Progenitor cell of endocrine pancreas (in vitro differentiated cells): ENCODE measurements at places on chromosomes 6 and 20.

DNA sequence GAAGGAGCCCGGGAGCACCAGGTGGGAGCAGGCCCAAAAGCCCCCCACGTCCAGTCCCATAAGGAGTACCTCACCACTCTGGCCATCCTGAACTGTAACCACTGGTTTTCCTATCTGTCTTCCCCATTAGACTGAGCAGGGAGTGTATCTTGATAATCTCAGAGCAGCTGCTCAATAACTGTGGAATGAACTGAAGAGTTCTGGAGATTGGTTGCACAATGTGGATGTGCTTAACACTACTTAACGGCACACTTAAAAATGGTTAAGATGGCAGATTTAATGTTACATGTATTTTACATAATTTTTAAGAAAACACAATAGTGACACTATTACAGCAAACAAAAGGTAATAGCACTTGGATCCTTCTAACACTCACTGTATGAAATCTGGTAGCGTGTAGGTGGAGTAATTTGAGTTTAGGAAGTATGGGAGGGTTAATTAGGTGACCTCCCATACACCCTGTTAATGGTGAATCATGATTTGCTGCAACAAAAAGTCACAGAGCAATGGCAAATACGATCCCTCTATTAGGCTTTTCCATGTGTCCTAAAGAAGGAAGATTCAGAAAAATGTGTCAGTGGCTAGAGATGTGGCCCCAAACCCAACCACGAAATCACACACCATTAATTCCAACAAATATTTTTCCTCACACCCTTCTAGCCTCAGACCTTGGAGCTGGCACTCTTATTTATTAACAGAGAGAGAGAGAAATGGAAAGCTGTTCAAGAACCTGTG lies 18.4 kb downstream of the TRAM2 start:
- DNase-seq, result no peak

- no peak for DNase-seq
Measured at GRCh38 chr20:836190-836589, 2.7 kb downstream of the FAM110A start.

- no peak for DNase-seq
Measured at GRCh38 chr6:438634-439170, 47.1 kb downstream of the IRF4 start.

DNA sequence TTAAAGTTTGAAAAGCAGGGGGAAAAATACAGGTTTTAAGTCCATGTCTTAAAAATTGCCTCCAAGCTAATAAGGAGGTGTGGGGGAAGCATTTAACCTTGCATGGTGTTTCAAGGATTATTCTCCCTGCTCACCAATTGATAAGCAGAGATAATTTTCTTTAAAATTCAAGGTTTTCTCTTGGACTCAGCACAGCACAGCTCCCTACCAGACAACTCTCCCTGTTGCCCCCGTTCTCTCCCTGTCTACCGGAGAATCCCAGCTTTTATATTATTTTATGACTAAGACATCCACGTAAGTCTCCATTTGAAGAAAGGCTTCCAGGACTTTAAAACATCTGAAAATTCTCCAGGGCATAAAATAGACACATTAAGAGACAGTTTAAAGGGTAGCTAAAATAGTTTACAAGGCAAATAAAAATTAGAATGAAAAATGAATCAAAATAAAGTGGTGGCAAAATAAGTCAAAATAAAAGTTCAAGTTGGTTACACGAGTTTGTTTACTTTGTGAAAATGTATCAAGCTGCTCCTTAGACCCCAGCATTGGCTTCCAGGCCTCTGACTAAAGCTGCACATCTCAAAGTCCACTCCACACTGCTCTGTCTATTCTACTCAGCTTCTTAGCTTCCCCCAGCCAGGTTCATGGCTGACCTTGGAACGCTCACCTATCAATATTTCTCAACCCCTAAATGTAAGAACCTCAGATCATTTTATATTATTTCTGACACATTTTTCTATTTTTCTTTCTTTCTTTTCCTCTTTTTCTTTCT lies 188.6 kb upstream of the PLCB4 start:
- DNase-seq, result no peak

DNA sequence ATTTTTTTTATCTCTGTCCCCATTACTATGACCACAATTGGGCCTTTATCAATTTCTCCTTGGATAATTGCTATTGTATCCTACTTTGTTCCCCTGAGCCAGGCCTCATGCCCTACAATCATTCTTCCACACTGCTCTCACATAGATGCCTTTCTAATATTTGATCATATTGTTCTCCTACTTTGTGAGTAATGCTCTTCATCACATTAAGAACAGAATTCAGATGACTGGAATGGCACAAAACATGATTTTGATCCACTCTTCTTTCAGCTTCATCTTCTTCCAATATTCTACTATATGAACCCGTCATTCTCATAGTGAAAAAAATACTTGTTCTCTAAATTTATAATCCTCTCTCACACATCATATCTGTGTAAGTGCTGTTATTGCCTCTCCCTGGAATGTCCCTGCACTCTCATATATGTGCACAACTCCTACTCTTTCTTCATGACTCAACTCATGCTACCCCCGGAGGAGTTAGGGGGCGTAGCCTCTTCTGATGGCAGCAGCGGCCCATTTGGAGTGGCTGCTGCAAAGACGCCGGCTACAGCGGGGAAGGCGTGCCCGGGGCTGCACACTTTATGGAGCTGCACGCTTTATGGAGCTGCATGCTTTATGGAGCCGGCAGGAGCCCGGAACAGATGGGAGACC lies 25.3 kb upstream of the HACE1 start:
- no peak for DNase-seq

GRCh38 chr6:65135567-65135966 lies 571.5 kb downstream of the EYS start:
- DNase-seq, result no peak

DNA sequence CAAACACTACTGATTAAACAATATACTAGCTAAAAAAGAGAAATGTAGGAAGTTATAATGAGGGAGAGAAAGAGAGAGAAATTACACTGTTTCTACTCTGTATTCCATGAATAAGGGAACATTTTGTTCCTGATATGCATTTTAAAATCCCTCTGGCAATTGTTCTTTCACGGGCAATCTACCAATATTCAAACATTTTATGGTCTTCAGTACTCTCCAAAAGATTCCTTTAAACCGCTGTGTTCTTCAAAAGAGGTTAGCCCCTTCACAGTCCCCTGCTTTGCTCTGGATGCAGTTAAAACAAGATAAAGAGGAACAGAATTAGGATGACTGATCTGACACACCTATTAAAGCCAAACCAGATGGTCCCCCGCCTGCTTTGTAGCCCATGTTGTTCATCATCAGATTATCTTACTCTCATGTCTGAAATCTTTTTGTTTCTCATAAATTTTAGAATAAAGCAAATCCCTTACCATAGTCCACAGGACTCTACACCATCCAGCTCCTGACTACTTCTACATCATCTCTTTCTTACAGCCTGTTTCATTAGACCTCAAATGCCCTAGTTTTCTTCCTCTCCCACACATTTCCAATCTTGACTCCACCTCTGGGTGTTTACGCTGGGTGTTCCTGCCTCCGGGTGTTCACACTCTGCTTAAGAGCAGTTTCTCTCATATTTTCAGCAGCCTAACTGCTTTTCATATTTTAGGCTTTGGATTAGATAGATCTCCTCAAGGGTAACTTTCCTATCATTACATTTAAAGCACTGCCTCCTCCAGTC lies 399.7 kb downstream of the COL12A1 start:
- DNase-seq, result no peak

DNA sequence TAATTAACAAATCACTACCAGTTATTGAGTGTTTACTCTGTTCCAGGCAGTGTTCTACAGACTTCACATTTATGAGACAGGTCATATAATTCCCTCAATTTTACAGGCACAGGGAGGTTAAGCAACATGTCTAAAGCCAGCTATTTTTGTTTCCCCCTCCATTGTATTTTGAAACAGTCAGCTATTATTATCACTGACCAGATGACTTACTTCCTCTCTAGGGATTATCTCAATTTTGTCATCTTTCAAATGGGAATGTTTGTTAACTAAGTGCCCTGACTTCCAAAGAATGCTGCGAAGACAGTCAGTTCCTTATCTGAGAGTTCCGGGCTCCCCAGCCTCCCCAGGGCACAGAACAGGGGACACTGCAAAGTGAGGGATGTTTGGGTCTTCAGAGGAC lies 5.6 kb upstream of the CNPY3 start:
- no peak for DNase-seq

- no peak for DNase-seq
Measured at GRCh38 chr20:10513931-10514575, 78.9 kb downstream of the SLX4IP start.

DNA sequence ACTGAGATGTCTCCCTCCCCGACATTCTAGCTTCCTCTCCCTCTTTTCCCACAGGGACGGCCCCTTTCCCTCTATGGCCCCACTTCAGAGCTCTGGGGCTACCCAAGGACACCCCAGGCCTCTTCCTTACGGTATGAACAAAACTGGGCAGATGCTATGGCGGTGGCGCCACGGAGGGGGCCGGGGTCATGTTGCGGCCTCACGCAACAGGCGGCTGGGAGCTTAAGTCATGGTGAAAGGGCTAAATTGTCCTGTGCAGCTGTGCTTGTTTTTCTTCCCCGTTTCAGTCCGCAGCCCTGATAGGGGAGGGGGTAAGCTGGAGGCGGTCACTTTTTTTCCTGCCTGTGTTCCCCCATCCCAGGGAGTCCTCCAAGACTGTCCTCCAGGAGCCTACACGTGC lies 17.6 kb upstream of the KIAA1755 start:
- no peak for DNase-seq

DNA sequence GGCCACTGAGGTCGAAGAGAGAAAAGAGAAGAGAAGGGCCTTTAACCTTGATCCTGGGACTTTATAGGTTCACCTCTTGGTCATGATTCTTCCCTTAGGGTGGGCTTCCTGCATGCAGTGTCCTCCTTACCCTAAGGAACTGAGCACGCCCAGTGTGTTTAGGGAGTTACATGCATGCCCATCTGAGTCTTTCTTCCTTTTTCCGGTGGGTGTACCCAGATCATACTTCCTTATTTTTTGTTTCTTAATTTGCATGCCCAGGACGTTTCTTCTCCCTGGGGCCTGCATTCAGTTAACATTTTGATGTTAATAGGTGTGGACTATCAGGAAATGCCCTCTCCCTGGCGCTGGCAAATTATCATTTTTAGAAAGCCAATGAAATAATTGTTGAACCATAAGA lies 91.5 kb downstream of the HTR1B start:
- no peak for DNase-seq

GRCh38 chr20:17749978-17750721 lies 50.4 kb downstream of the BANF2 start:
- no peak for DNase-seq

DNA sequence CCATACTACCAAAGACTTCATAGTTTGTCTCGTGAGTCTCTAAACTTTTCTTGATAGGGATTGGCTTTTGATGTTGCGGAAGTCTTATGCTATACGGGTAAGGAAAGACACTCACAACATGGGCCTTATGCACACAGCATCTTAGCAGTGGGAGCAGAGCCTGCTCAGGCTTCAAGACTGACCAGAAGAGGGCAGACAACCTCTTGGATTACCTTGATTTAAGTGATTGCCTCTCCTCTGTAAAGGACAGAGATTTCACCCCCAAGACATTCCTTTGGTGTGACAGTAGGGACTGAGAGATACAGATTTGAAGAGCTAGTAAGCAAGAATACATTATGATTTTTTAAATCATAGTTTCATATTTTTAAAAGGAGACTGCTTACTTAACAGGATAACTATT lies 71.0 kb upstream of the SAMD3 start:
- no peak for DNase-seq

- no peak for DNase-seq
Measured at GRCh38 chr20:51434026-51434425, 108.5 kb downstream of the NFATC2 start.

DNA sequence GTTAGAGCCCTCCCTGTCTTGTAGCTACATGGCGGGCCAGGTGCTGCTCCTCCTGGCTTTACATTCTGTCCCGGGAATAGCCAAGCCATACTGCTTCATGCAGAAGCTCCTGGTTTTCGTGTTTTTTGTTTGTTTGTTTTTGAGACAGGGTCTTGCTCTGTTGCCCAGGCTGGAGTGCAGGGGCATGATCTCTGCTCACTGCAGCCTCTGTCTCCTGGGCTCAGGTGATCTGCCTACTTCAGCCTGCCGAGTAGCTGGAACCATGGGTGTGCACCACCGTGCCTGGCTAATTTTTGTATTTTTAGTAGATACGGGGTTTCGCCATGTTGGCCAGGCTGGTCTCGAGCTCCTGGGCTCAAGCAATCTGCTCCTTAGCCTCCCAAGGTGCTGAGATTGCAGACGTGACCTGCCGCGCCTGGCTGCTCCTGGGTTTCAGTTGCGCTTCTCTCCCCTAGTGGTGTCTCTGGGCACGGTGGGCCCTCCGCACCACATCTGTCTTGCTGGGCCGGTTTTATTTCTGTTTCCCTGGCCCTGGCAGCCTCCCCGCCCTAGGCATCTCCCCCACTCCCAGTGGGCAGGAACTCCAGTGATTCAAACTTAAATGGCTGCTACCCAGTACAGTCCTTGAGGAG lies 12.9 kb downstream of the CDYL start:
- no peak for DNase-seq

DNA sequence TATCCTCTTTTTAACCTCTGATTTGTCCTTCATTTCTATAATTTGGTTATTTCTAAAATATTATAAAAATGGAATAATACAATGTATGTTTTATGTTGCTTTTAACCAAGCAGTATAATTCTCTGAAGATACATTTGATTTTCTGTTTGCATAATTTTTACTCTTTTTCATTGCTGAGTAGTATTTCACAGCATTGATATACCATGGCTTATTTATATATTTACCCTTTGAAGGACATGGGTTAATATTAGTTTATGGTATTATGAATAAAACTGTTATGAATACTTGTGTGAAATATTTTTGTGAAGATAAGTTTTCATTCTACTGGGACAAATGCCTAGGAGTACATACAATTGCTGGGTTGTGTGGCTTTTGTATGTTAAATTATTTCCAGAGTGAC lies 748.6 kb downstream of the TENT5A start:
- DNase-seq, result no peak

DNA sequence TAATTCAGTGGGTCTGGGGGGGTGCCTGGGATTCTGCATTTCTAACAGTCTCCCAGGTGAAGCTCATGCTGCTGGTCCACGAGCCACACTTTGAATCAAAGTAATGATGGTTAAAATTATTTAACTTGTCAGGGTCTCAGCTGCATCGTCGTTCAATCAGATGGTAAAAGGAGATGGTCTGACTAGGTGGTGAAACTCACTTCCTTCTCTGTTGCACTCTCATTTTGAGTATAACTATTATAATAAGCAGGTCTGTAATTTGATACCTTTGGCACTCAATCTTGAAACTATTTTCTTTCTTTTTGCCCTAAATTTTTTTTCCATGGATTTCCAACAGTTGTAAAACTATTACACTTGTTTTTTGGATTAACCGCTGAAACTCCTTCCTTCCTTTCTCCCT lies 292.5 kb downstream of the FARS2 start:
- no peak for DNase-seq
